ENCODE measurements at places on chromosomes 4 and X. TPM values are rescaled to one million over a fixed set of nuclear protein-coding genes. Genes with fewer than 3 reads are reported as not detected.
A peak's percentile ranks its signal among the peaks of the same experiment; 100 is the strongest.

- DNase-seq: no peak
These were observed 70.2 kb upstream of the AFAP1 start for GRCh38 chr4:8009710-8010511.

- no peak for DNase-seq
These were observed 13.4 kb upstream of the NHS start for GRCh38 chrX:17361620-17362019.

- DNase-seq: no peak
These were observed 169.5 kb upstream of the SMARCAD1 start for GRCh38 chr4:94038195-94038594.

- no peak for DNase-seq
These were observed 25.9 kb upstream of the PRDM5 start for GRCh38 chr4:120948382-120948781.

DNA sequence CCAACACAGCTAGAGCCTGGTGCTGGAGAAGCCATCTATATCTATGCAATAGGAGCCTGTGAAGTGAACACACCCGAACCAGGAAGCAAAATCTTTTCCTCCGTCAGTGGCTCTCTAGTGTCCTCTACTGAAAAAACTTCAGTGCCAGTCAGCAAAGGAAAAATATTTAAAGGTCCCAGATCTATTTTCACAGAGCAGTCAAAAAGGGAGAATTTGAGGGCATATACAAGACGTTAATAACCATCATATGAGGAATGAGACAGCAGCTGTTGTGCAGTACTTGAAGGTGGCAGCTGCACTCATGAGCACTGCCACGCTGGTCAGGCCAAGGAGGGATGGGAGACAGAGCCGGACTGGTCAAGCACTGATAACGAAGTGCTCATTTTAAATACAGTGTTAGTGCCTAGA, 14.4 kb downstream of the MCUB start:
- DNase-seq: peak; percentile 69

DNA sequence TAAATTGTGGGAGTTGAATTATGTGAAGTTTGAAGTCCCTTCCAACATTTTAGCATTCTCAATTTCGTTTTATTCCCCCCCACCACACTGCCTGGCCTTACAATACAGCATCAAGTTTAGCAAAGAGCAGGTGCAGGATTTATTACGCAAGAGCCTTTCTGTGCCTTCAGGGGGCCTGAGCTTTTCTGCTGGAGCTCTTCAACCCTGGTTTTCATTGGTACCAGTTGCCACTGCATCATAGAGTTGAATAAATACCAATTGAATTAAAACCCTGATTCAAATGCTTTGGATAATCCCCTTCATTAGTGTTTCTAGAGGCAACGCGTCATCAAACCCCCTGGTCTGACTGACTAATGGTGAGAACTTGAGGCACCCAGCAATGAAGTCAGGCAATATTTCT, 43.6 kb upstream of the KIT start:
- DNase-seq: no peak

DNA sequence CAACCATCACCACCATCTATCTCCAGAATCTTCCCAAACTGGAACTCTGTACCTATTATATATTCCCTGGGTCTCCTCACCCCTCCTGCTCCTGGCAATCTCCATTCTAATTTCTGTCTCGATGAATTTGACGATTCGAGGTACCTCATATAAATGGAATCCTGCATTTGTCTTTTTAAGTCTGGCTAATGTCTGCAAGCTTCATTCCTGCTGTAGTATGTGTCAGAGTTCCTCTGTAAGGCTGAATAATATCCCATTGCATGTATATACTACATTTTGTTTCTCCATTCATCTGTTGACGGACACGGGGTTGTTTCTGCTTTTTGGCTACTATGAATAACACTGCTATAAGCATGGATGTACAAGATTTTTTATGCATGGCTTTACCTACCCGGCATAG, 19.5 kb downstream of the PRKG2 start:
- no peak for DNase-seq

GRCh38 chr4:155604718-155605626, 61.7 kb upstream of the GUCY1A1 start:
- DNase-seq: no peak

- DNase-seq: peak; percentile 79
These were observed 1.8 kb downstream of the CPZ start for GRCh38 chr4:8594097-8595038.

The IL9R gene
- not detected for total RNA-seq

The GYPE gene
- total RNA-seq: not detected

The ERCC6L gene
- total RNA-seq: 0.60 TPM
